ENCODE measurements at places on chromosomes 11 and 22.

DNA sequence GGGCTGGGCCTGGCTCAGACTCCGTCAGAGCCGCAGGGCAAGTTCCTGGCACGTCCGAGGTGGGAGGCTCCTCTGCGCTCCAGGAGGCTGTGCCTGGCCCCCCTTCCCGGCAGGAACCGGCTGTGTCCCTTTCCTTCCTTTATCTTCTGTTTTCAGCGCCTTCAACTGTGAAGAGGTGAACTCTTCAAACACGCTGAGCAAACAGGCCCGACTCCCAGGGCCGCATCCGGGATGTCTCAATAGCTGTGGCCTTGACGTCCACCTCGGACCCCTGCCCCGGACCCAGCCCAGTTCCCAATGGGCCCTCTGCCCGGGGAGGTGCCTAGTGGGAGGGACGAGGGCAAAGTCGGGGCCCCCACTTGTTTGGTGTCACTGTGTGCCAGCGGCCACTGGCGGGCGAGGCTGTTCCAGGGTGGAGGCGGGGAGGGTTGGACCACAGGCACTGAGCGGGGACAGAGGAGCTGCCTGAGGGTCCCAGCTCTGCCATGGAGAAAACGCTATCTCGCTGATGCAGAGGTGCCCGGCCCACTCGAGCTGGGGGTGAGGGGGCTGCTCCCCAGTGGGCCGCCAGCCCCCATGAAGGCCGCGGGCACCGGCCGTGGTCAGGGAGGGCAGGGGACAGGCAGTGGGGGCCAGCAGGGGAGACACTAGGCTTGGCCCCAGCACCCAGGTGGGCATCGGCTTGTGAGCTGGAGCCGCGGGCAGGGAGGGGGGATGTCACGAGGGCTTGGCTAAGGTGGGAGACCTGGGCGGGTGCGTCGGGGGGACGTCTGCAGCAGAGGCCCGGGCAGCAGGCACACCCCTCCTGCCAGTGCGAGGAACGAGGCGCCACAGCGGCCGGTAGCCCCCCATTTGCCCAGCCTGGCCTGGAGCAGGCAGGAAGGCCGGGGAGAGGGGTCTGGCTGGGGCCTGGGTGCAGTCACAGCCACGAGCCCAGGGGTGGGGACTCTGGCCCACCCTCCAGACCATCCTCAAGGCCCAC lies 2.7 kb upstream of the MUC5B start:
- DNase-seq = no peak

DNA sequence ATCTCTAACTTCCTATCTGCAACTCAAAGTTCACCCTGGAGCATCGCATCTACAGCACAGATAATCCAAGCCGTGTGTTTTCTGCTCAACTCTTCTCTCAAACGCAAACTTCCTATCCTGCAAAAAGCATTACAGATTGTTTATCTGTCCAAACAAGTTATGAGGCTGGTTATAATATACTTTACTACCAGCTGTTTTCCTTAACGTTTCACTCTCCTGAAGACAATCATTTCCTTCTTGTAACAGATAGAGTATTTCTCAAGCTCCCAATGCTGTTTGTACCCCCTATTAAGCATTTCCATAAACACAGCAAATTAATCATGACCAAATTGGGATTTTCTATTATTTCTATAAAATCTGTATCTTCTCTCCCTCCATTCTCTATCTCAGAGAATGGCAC lies 84.7 kb downstream of the SBF2 start:
- no peak for DNase-seq

DNA sequence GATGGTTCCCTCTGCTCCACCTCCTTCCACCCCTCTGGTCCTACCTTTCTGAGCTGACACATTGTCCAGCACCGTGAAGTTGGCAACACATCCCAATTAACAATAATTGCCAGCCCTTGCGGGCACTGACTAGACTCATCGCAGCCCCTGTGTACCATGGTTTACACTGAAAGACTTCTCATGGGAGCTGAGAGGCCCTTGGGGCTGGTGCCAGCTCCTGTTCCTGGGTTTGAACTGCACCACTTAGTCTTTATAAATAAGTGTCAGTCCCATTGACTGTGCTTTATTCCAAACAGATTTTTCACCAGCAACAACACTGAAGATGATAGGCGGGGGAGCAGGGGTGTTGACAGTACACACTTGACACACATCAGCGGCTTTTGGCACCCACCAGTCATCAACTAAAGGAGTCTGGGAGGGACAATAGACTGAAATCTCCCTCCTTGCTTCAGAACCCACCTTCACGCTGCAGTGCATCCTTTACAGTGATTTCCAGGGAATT lies 447.3 kb downstream of the NTM start:
- no peak for DNase-seq

GRCh38 chr22:28541137-28541536 lies 138.5 kb downstream of the TTC28 start:
- DNase-seq = no peak

- no peak for DNase-seq
These were observed 3.4 kb upstream of the RCOR2 start for GRCh38 chr11:63920126-63920938.

DNA sequence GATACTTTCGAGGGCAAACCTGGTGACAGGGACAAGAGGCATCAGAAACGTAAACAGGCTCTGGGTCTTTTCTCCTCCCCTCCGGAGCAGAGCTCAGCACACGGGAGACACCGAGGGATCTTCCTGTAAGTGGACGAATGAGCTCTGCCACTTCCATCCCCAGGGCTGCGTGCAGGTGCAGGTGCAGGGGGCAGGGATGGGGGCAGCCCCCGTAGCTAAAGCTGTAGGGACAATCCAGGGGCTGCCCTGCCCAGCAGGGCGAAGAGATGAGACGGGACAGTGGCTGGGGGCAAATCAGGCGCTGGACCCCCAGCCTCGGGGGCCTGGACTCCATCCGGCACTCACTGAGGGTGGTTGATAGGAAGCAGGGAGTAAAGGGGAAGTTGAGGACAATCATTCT lies 505.4 kb downstream of the BRD1 start:
- no peak for DNase-seq

DNA sequence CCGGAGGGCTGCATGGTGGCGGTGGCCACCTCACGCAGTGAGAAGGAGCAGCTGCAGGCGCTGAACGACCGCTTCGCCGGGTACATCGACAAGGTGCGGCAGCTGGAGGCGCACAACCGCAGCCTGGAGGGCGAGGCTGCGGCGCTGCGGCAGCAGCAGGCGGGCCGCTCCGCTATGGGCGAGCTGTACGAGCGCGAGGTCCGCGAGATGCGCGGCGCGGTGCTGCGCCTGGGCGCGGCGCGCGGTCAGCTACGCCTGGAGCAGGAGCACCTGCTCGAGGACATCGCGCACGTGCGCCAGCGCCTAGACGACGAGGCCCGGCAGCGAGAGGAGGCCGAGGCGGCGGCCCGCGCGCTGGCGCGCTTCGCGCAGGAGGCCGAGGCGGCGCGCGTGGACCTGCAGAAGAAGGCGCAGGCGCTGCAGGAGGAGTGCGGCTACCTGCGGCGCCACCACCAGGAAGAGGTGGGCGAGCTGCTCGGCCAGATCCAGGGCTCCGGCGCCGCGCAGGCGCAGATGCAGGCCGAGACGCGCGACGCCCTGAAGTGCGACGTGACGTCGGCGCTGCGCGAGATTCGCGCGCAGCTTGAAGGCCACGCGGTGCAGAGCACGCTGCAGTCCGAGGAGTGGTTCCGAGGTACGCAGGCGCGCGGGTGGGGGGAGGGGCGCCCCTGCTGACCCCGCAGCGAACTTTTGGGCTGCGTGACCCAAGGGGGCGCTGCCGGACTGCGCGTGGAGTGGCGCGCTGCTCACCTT lies 670 bp downstream of the NEFH start:
- no peak for DNase-seq

- DNase-seq = no peak
These were observed 727.4 kb downstream of the ETS1 start for GRCh38 chr11:127859941-127860354.

DNA sequence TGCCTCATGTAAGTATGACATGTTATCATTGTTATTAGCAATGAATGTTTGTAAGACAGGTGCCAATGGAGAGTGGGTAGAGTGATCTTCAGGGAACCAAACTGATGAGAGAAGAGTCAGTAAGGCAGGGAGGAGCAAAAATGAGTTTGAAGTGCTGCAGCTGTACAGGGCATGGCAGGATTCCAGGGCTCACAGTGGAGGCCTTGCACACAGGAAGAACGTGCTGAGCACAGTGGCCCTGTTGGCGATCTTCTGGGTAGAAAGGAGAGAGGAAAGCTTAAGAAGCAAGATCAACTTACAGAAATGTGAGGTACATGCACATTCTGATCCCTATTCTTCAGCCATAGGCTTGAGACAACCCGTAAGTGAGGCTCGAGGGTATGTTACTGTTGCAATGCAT lies 219.3 kb upstream of the TMEM45B start:
- no peak for DNase-seq

GRCh38 chr11:121274332-121274991 lies 18.1 kb upstream of the SC5D start:
- no peak for DNase-seq

GRCh38 chr11:84645988-84646694 lies 981.0 kb downstream of the DLG2 start:
- DNase-seq = no peak

Data from NAMALWA (cell line).